Stimulated activated CD8-positive, alpha-beta memory T cell treated with anti-CD3 and anti-CD28 coated beads, Interleukin-4, amount 100 ng/mL, for 1 hour (primary cell): ENCODE measurements at places on chromosomes 3 and 15.

- DNase-seq, result no peak
These were observed 1.4 kb downstream of the CIB2 start for GRCh38 chr15:78129751-78130287.

GRCh38 chr3:171704002-171704401 lies 106.3 kb downstream of the PLD1 start:
- no peak for DNase-seq

GRCh38 chr3:72318504-72319193 lies 529.6 kb downstream of the SHQ1 start:
- DNase-seq, result no peak

GRCh38 chr15:62895905-62896316 lies 146.6 kb upstream of the TPM1 start:
- DNase-seq, result no peak

- DNase-seq, result no peak
These were observed 202.5 kb downstream of the SATB1 start for GRCh38 chr3:18222686-18223085.

- DNase-seq, result no peak
These were observed 41.2 kb downstream of the HES1 start for GRCh38 chr3:194177141-194177540.

DNA sequence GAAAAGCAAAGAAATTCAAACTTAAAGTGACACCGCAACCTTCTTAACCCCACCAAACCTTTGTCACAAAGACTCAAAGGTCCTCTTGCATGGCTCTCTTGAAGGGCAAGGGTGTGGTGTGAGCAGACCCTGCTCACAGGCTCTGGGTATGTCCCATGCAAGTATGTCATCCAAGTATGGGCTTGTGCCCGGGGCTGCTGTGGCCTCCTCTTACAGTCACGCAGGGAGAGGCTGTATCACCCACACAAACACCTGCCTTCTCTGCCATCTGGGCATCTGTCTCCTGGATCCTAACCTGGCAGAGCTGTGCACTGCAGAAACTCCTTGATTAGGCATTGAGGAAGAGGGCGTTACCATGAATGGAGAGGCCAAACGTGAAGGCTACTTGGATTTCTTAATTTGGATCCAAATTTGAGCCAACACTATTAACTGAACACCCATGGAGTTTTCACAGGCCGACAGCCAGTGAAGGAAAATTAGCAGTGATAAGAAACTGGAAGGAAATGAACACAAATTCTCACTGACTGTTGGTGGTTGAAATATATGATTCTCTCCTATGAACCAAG lies 146.6 kb downstream of the DUT start:
- DNase-seq, result no peak

DNA sequence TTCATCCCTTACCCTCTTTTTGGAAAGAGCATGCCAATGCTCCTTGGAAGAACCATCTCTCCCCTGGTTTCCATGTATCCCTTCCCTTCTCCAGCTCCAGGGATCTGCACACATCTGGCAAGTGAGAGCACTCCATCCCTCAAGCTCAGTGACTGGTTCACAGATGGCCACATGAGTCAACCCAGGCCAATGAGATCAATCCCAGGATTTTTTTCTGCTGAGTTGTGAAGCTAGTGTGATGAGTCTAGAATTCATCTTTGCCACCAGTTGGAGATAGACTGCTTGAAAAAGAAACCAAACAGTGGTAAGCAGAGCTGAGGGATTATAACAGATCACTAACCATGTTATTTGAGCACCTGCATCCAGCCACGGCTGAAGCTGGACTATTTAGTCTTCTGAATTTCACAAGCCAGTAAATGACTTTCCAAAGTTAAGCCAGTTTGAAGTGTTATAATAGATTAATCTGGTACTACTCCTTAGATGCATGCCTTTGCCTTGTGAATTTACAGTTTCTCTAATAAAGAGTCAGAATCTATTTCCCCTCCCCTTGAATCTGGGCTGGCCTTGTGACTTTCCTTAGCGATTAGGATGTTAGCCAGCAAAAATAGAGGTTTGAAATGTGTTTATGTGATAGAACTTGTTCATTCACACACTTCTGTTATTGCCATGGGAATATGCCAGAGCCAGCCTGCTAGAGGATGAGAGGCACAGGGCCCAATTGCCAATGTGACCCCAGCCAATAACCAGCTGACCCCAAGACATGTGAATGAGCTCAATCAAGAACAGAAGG lies 159.8 kb downstream of the WNT5A start:
- no peak for DNase-seq

- DNase-seq, result no peak
These were observed 132.4 kb downstream of the P3H2 start for GRCh38 chr3:189988322-189988721.

GRCh38 chr3:359672-360071 lies 163.1 kb downstream of the CHL1 start:
- DNase-seq, result no peak

DNA sequence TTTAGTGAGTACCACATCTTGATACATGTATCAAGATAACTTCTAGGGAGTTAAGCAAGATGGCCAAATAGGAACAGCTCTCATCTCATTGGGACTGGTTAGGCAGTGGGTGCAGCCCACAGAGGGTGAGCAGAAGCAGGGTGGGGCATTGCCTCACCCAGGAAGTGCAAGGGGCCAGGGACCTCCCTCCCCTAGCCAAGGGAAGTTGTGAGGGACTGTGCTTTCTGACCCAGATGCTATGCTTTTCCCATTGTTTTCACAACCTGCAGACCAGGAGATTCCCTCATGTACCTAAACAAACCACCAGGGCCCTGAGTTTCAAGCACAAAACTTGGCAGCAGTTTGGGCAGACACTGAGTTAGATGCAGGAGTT lies 665.0 kb upstream of the CBLB start:
- no peak for DNase-seq

DNA sequence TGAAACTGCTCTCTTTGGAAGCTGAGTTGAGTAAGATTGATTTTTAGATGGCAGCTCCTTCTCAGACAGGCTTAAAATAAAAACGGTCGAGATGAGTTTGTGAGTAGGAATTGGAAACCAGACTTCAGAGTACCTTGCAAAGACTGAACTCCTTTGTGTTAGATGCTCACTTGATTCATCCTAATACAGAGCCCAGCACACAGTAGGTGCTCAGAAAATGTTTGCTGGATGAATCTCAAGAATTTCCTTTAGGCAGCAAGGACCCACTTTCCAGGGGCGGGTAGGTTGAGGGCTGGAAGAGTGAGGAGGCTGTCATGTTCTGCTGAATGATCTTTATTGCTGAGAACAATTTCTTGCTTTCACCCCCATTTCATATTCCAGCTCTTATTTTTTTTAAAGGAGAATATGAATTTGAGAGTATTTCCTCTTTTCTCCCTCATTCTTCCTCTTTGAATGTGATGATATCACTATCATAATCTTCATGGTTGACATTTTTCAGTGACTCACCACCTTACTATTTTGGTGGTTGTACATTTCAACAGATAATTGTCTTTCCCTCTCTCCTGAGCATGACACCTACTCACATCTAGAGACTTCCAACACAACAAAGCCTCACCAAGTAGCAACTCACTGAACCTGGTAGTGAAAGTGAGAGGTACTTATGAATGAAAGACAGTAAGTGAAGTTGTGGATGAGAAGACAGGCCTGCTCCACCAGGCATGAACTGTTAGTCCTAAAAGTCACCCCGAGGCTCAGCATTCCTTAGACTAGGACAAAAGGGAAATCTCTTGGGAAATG lies 113.3 kb downstream of the PDCD6IP start:
- no peak for DNase-seq

DNA sequence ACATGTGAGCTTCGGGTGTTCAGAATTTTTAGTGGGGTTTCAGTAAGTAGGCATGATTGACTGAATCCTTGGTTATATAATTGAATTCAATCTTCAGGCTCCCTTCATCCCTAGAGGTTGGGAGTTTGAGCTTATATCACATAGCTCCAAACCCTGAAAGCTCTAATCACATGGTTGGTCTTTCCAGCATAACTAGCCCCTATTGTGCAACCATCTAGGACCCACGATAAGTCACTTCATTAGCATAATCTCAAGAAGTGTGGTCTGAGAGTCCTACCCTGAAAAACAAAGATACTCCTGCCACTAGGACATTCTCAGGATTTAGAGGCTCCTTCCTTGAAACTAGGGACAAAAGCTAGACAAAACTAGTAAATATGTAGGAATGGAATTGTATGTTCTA lies 348.9 kb upstream of the CBLB start:
- no peak for DNase-seq

- no peak for DNase-seq
These were observed 147.6 kb downstream of the IGF1R start for GRCh38 chr15:98795980-98796379.

DNA sequence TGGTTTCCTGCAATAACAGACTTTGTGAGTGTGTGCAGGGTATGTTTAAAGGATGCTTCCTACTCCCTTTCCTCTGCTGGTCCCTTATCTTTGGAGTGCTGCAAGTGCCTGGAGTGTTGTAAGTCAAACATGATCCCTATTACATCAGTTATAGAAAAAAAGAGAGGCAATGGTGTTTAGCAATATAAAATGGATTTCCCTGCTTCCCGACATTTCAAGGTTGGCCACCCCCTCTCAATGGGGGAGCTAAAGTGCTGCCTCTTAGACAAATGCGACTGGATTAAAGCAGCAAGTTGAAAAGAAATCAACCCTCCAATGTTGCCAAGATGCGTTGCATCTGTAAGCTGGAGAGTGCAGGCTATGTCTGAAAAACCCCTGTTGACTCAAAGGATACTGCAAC lies 203.1 kb upstream of the WNT5A start:
- DNase-seq, result no peak

DNA sequence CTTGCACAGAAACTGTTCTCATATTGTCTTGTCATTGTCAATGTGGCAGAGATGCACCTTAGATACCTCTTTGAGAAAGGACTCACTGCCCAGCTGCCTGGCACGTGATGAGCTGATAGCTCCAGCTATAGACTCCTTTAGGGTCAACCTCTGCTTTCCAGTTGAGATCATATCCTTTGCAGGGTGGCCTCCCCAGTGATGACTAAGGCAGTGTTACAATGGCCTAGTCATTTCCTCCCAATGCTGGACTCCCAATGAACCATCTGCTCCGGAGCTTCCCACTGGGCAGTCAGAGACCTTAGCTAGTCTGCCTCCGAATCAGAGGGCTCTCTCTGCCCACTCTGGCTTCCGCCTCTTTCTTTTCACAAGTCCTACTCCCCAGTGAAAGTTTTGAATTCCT lies 79.5 kb downstream of the CHRD start:
- no peak for DNase-seq

DNA sequence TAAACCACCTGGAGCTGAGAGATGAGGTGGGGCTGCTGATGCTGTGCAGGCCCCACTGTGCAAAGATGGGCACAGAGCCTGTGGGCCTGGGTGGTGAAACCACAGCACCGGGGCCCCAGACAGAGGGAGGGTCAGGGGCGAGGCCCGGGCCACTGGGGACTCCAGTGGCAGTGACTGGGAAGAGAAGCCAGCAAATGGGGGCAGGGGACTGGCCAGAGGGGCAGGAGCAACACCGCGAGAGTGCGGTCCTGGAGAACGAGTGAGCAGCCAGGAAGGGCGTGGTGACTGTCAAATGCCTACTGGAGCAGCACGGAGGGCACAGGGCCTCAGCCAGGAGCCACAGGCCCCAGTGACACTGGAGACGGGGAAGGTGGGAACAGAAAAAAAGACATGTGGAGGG lies 39.8 kb downstream of the HCN4 start:
- no peak for DNase-seq

DNA sequence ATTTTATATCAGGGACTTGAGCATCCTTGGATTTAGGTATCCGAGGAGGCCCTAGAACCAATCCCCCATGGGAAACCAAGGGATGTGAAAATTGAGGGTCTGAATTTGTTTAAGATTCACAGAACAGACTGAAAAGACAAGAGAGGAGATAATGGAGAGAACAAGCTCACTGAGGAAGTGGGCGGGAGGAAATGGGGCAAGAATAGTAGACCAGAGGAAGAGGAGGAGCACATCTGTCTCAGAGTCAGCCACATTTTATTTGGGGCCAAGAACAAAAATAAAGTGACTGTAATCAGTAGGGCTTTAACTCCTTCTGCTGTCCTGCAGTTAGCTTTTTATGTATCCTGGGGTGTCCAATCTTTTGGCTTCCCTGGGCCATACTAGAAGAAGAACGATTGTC lies 63.8 kb downstream of the BLM start:
- no peak for DNase-seq

DNA sequence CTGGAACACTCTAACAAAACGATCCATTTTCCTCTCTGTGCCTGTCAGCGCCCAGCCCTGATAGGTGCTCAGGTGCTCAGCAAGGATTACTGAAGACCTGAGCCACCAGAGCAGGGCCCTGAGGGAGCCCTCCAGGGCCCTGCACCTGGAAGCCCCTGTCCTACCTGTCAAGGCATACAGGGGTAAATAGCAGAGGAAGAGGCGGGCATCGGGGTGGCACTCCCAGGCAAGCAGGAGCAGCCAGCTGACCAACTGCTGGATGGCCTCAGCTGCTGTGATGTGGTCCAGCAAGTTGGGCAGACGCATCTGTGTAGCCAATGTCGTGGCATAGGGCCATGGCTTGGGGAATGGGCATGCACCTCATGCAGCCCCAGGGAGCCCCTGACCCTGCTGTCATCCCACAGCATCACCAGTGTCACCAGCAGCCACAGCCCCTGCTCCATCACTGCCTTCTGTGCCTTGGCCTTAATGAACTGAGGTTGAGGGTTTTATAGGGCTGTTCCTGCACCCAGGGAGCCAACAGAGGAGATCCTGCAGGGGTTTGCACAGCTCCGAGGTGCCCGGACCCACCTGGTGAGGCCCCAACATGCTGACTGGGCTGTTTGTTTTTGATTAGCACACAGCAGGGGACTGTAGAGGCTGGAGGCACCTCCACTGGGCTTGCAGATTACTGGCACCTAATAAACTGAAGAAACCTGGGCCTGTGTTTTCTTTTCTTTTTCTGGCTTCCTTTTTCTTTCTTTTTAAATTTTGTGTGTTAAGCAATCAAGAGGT lies 7.9 kb upstream of the WDR6 start:
- no peak for DNase-seq

DNA sequence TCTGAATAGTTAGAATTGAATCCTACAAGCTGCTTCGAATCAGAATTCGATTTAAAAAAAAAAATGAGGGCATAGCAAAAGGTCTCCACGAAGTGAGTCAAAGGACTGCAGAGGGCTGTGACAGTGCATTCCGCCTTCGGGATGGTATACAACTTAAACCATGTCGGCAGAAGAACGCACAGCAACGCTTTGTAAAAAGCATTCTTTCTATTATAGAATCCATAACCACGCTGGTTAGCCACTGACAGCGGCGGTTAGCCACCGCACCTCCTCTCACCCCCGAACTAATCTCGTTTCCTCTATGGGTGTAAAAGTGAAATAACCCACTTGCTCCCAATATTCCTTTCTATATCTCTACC lies 664 bp upstream of the PIK3CA start:
- DNase-seq, result peak; percentile 36

GRCh38 chr15:58585693-58586443 lies 154.1 kb downstream of the LIPC start:
- no peak for DNase-seq

DNA sequence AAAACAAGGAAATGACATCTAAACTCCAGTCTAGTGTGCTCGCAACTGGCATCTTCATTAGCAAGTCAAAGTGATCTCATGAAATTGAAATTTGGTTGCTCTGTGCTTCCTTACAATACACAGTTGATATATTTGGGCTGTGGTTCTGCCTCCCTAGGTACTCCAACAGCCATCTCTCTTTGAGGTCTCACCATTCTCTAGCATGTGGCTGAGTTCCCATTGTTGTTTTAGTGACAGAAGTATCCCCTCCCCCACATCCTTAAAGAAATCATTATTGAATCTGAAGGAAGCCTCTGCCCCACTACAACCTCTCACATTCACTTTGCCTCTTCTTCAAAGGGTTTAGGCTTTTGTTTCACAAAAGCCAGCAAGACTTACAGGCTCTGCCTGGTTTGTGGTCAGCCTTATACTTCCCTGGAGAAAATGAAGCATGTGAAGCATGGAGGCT lies 516.5 kb downstream of the NLGN1 start:
- no peak for DNase-seq

GRCh38 chr3:16171825-16172224 lies 2.7 kb upstream of the GALNT15 start:
- no peak for DNase-seq
